ENCODE measurements at places on chromosomes 1 and 21.

DNA sequence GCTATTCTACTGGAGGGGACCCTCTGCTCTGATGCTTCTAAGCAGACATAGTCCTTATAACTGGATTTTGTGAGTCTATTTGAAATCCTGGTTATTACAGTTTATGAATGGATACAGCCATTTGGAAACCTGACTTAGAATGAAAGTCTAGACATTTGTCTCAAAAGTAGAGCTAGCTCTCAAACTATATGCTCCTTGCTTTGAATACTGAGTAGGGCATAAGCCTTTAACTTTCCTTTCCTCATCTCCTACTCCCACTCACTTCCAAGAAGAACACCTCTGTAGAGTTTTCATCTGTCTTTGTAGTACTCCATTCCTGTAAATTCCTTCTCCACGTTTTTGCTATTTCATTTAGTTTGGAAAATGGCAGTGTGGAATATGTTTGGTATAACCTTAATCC, 9.0 kb upstream of the ARID1A start:
- no peak for DNase-seq

DNA sequence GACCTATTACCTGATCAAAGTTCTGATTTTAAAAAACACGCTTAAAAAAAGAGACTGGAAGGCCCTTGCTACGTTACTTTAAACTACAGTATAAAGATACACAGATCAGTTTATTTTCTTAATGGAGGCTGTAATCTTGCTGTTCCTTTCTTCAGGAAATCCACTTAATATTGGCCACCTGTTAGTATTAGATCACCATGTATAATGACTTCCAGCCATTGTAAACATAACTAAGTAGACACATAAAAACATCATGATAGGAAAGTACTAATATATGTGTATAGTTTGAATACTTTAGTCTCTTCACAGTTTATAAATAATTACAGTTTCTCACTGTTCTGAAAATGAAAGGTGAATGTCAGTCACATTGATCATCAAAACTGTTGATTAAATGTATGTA, 68.6 kb downstream of the ADGRL2 start:
- DNase-seq: no peak

DNA sequence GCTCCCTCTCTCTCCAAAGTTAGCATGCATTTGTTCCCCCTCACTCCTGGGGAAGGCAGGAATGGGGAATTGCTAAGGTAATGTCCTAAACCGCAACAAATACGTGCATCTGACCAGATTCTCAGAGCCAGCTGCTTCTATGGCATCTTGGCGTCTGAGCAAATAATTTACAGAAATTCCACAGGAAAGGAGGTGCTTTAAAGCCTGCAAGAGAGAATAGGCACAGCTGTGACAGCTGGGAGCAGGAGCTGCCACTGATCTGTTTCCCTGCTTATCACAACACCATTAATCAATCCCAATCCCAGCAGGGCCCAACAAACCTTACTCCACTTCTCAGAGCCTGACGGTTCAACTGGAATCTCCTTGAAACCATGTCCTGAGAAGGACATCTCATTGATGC, 83.5 kb upstream of the ZNF281 start:
- DNase-seq: no peak

DNA sequence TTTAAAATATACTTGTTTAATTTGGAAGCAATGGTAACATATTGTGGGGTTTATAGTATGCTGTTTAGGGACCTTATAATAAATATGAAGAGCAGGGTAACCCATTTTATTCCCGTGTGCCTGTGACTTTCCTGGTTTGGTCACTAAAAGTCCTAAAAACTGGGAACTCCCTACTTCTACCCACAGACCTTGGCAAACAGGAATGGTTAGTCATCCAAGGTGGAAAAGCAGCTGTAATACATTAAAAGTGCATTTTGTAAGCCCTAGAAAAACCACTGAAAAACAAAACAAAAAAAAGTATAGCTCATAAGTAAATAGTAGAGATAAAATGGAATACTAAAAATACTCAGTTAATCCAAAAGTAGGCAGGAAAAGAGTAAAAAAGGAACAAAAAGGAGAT, 538.9 kb downstream of the LMO4 start:
- DNase-seq: no peak

- DNase-seq: no peak
Measured at GRCh38 chr1:92623187-92623778, 136.6 kb upstream of the GFI1 start.

GRCh38 chr1:71587961-71588360, 507.1 kb upstream of the ZRANB2 start:
- DNase-seq: no peak

DNA sequence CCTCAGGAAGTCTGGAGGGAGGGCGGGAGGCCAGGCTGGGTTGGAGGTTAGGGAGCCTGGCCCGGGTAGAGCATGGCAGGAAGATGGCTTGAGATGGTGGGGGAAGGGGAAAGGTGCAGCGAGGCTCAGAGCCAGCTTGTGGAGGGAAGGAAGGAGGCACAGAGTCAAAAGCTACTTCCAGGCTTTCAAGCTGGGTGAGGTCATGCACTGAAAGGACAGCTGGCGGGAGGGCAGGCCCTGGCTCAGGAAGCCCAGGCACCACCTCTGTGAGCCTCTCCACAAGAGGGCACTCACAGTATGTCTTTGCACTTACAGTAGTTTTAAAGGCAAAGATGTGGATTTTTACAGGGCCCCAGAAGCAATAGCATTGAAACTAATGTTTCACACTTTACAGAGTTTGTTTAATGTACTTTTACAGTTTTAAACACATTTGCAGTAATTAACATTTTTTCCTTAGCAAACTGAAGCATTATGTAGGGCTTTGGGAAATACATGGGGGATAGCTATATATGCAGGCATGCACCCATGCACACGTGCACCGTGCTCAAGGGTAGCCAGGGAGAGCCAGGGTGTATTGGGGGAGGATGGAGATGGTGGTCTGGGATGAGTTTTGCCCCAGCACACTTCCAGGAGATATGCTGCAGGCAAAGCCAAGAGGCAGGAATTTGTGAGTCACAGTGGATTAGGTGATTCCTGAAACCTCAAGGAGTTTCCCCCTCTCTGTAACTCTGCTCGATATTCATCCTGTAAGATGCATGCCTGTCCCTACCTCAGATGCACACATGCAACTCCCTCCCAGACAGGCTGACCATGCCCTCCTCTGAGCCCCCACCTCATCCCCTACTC, 6.1 kb upstream of the ADAM15 start:
- DNase-seq: peak; percentile 57

- DNase-seq: no peak
Measured at GRCh38 chr1:22805672-22806038, 95.0 kb downstream of the EPHB2 start.

DNA sequence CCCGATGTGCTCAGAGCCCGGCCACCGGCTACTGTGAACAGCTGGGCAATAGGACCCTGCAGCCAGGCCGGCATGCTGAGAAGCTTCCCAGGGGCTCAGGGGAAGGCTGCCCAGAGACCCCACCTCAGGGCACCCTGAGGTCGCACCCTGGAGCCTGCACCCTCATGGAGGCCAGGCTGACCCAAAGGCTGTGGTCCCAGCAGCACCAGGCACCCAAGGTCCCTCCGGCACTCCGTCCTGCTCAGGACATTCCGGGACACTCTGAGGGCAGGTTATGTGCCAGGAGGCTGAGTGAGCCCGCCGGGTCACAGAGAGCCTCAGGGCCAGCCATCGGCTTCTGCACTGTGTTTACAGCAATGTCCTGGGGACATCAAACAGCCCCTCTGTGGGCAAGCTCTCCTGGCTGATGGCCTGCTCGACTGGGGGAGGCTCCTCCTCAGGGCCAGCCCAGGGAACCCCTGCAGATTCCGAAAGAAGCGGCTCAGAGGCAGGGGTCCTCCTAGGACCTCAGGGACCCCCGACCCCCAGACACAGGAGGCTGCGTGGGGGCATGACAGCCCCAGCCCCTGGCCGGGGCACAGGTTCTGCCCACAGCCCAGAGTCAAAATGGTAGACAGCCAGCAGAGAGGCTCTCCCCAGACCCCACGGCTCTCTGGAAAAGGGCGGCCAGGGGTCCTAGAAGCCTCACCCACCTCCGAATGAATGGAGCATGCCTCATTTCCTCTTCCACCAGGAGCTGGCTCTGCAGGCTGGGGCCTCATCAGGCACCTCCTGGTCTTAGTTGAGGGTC, 8.2 kb downstream of the SLC19A1 start:
- no peak for DNase-seq

- DNase-seq: no peak
Measured at GRCh38 chr1:82948386-82948785, 1050.5 kb downstream of the TTLL7 start.

DNA sequence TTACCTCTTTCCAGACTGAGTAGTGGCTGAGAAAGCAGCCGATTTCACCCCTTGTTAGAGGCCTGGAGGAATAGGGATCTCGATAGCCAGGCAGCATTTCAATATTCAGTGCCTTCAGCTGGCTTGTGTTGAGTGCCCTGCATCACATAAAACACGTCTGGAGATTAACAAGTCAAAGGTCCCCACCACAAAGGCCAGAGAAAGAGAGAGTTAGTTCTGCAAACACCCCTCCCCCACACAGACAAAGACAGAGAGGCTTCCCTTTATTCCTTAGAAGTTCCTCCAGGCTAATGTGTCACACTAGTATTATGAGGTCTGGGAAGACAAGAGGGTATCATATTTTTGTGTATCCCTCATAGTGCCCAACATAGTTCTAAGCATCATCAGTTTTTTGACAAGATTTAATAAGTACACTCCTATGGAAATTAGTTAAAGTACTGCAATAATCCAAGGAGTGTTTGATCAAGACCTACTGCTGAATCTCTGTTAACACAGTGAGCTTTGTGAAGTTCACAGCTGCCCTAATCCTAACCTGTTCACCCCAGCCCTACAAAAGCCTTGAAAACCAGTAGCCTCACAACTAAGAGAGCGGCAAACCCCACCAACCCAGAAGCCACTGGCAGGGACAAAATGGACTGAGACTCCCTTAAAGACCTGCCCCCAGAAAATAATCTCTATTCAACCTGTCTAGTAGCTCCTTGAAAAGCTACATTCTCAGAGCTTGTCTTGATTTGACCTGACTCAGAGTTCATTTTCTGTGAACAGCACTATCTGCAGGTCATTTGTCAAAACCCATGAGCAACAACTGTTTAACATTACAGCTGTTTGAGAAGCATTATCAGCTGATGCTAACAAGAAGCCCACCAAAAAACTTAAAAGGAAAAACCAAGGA, 91.9 kb downstream of the COLGALT2 start:
- DNase-seq: no peak

- no peak for DNase-seq
Measured at GRCh38 chr1:59163268-59164092, 133.4 kb upstream of the FGGY start.

DNA sequence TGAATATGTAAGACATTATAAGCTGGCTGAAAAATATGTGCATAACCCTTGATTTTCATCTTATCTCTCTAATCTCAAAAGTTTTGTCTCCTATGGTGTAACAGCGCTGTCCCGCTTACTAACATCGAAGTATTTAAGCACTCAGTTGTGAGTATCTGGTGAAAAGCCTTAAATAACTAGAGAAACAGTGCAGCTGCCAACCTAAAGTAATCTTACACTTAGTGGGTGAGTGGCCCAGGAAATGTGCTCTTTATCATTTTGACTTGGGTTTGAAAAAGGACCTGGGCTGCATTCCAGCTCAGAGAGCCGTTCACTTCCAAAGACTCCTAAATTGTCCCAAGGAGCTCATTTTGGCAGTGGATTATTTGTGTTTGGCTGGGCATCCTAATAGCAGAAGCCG, 225.9 kb downstream of the SPATA17 start:
- DNase-seq: no peak

DNA sequence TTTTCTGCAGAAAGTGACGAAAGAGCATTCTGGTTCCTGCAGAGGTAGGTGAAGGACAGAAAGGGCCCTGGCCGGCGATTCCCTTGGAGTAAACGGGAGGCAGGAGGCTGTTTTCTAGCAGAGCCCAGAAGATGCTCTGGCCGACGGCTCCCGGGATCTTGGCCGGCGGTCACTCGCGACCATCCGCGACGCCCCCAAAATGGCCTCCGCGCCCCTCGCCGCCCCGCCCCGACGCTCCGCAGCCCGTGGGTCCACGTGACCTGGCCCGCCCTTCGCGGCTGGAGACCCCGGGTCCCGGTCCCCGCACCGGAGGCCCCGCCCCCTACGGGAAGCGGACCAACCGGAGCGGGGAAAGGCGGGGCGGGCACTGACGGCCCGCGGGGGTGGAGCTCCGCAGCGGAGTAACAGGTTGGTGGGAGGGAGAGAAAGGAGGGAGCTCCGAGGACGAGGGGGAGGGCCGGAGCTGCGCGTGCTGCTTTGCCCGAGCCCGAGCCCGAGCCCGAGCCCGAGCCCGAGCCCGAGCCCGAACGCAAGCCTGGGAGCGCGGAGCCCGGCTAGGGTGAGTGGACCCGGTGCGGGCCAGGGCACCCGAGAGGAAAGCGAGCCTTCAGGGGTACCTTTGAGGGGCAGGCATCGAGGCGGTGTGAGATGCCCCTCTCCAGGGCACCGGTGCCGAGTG, at the start of gene CGN:
CGN (plus strand) TSS at position 431 of the 679 bp plus-strand sequence. CDS start 7,133 bp downstream, outside the sequence.
- peak; percentile 83 for DNase-seq

DNA sequence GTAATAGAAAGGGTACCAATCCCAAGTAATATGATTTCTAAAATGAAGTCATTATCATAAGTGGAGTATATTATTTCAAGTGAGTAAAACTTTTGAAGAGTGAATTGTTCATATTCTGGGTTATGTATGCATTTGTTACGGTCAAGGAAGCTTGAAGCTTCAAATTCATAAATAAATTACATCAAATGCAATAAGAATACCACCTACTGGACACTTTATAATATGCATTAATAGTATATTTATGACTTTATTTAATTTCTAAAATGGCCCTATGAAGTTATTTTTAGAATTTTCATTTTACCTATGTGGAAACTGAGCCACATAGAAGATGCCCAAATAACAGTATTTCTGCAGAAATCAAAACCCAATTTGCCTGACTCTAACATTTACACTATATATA, 260.6 kb downstream of the SMYD3 start:
- DNase-seq: no peak

DNA sequence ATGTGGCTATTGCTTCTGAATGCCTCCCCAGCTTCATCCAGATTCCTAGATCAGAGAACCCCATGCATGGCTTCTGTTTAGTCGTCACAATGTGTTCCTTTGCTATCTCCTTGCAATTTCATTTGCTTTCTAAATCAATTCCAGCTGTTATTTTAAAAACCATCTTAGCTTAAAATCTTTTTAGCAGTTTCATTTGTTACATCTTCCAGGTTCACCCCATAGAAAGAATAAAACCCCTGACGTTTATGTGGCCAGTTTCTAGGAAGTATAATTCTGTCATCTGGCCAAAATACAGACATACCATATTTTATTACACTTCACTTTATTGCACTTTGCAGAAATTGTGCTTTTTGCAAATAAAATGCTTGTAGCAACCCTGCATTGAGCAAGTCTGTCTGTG, 278.4 kb downstream of the PTPRC start:
- no peak for DNase-seq

DNA sequence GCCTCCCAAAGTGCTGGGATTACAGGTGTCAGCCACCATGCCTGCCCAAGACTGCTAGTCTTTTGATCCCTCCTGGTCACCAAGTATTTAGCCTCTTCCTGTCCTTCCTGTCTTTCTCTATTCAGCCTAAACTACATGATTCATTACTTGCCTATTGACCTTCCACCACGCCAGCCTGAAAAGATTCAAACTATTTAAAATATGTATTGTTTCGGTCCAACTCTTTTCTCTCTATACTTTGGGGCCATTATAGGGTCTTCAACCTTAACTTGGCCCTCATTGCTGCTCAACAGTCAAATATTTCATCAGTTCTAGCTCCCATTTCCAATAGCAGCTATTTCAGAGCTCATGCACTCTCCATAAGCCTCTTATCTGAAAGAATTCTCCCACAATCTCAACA, 153.0 kb downstream of the TNFSF18 start:
- DNase-seq: no peak
